ENCODE measurements at places on chromosomes 16 and 17.
A peak's percentile ranks its signal among the peaks of the same experiment; 100 is the strongest.

GRCh38 chr17:32223703-32224102, 41.9 kb upstream of the RHBDL3 start:
- DNase-seq: no peak

GRCh38 chr17:10899281-10899680, 61.4 kb upstream of the PIRT start:
- DNase-seq: no peak

DNA sequence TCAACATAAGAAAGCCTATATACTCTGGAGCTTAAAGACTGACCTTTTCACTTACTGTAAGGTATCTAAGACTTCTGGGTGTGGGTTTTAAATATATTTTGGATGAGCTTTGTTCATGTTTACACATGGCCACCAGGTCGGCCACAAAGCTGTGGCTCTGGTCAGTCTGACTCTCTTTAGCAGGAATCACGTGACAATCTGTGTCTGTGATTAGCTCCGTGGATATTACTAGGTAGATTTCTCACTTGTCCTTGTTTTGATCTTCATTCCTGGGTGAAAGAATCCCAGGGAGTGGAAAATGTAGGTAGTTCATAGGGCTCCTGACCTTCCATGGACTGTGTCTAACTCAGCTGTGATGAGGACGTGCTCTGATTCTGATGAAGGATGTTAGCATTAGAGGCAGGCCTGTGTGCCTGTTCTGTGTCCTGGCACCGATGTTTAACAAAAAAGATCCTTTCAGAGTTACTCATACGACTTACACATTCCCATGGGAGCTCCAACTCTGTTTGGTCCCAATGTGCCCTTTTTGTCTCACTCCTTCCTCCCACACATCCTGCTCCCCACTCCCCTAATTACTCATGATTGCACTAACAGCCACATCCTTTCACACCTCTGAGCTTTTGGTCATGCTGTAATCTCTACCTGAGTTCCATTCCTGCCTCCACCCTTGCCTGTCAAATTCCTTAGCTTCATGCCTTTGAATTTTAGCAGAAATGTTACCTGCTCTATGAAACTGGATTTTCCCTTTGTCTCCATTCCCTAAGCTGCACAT, 425.1 kb downstream of the MAF start:
- no peak for DNase-seq

DNA sequence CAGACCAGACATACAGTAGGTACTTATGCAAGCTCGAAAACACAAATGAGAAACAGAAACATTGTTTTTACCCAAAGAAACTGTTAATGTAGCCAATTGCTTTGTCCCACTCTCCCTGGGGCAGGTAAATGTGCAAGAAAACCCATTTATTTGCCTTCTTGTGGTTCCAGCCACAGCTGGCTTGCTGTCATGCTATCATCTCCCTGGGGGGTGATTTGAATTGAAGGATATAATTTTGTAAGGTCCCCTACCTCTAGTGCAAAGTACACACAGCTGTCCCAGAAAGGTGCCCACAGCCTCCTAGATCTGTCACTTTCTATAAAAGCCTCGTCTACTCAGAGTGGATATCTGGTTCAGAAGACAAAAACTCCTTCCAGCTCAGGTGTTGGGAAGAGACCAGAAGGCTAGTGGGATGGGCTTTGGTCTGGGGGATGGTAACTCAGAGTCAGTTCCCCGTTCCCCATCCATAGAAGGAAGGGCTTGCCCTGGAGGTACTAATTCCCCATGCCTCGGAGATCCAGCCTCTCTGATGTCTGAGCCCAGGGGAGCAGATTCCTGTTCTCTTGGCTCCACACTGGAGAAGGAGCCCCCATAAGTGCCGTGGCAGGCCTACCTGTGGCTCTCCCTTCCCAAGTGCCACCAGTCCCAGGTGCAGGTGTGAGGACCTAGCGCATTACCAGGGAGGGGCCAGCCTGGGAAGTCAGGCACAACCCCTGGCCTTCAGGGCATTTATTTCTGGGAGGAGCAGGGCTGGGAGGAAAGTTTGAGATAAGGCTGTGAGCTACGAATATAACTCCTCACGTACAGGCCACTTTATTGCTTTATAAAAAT, 2.4 kb upstream of the PRR15L start:
- DNase-seq: no peak

DNA sequence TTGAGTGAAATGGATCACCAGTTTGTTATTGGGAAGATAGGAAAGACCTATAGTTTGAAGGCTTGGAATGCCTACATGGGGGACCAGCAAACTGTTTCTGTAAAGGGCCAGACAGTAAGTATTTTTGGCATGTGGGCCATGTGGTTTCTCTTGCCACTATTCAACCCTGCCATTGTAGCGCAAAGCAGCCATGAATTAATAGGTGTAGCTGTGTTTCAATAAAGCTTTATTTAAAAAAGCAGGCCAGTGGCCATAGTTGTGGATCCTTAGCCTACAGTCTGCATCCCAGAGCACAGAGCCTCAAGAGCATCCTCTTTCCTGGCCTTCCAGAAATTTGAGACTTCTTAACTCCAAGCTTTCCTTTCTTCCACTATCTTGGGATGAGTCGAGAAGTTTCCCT, 29.3 kb downstream of the ABAT start:
- no peak for DNase-seq

- DNase-seq: no peak
Observed at GRCh38 chr17:77379832-77380231, 239.1 kb downstream of the SEC14L1 start.

DNA sequence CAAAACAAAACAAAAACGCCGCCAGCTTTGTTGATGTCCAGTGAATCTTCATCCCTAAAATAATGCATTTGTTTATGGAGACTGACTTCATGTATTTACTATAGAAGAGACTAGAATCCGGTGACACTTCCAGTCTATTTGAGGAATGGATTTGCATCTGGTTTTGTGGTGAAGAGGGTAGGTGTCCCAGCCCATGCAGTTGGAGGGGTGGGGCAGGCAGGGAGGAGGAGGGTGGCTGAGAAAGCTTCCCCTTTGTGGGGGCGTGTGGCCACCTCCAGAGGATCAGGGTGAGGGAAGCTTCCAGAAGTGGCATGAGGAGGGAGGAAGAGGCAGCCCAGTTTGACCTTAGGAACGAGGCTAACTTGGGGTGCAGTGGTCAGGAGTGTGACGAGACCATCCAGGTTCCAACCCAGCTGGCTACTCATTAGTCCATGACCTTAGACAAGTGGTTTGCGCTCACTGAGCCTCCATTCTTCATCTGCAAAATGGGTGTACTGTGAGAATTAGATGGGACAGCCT, 69.5 kb downstream of the CMIP start:
- no peak for DNase-seq

DNA sequence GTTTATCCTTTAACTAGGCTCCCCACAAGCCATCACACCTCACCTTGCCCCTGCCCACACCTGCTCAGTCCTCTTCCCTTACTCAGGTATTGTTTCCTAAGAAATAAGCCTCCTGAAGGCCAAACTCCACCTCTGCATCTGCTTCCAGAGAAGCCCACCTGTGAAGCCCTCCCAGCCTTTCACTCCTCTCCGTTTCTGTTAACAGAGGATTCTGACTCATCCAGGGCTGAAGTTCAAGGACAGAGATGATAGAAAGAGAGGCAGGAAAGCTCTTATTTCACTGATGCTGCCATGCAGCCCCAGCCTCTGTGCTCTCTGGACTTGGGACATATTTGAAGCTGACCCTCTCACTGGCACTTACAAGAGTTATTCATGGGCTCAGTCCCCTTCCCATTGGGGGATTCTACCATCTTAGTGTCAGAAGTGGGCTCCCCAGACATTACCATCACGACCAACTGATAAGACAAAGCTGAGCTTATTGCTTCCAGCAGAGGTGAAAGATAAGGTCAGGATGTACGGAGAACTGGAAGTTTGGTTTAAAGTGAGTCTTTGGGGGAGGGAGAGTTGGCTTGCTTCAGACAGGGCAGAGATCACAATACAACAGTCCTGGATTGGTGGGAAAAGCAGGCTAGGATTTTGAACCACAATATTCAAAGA, 35.3 kb upstream of the XYLT2 start:
- no peak for DNase-seq

GRCh38 chr17:58531661-58532554, 17.5 kb upstream of the MTMR4 start:
- DNase-seq: peak; percentile 79

DNA sequence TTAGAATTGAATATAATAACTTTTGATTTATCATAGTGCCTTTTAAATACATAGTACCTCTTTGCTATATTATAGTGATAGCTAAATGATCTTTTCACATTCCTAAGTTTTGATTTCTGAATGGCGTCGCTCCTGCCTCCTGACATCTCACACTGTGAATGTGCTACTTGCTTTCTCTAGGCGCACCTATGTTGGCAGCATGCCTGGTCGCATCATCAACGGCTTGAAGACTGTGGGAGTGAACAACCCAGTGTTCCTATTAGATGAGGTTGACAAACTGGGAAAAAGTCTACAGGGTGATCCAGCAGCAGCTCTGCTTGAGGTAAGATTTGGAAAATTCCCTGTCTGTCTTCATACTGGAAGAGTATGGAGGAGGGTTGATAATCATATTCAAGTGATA, 29.8 kb upstream of the ABCC11 start:
- no peak for DNase-seq

DNA sequence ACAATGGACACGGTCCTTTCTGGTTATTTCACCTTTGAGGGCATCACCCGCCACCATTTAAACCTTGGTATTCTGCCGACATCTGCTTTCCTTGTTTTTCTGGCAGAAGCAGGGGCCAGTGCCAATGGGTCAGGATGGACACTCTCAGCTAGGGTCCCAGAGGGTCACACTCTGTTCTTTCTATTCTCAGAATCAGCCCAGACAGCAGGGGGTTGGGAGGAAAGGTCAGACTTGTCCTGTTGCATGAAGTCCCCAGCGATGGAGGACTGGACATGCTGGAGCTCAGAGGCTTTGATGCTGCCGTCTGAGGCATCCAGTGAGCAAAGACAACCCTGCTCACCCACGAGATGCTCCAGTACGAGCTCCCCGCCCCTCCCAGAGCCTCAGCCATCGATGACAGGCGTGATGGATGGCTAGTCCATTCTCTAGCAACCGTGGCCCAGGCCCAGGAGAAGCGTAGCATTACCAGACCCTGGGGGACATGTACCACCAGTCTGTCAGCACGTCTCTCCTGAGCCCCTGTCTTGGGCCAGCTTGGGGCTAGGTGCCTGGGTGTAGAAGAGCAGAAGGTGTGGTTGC, 62.0 kb downstream of the FOXL1 start:
- DNase-seq: no peak

DNA sequence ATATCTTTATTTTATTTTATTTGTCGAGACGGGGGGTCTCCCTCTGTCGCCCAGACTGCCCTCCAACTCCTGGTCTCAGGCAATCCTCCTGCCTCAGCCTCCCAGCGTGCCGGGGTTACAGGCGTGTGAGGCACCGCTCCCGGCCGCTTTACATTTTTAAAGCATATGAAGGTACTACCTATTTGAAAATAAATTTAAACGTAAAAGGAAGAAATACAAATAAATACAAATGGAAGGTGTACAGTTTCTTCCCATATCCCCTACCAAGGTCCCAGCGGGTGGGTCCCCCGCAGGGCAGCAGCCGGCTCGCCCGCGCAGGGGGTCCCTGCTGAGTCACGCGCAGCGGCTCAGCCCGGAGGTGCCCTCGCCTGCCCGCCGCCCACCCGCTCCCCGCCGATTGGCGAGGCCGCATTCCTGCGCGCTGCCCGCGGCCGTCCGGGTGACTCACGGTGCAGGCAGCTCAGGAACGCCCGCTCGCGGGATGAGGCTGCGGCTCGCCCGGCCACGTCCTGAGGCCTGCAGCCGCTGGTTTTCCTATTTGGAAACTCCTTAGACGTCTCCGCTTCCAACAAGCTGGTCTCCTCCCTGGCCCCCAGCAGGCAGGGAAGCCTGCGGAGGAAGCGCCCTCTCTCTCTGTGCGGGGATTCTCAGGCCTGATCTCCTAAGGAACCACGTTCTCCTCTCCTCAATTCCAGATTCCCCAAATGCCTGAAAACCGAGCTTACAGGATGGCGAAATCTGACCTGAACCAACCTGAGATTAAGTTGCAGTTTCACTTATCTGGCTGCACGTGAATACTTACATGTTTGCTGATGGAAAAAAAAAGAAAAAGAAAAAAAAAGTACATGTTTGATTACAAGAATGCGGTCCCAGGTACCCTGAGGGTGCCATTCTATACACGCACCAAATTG, 54.8 kb upstream of the MAP3K14 start:
- DNase-seq: peak; percentile 93

- DNase-seq: no peak
Observed at GRCh38 chr17:61312406-61313295, 87.0 kb upstream of the TBX2 start.

- no peak for DNase-seq
Observed at GRCh38 chr17:44970136-44970741, 2.1 kb upstream of the C1QL1 start.

GRCh38 chr16:13332713-13333255, 431.4 kb downstream of the SHISA9 start:
- no peak for DNase-seq

DNA sequence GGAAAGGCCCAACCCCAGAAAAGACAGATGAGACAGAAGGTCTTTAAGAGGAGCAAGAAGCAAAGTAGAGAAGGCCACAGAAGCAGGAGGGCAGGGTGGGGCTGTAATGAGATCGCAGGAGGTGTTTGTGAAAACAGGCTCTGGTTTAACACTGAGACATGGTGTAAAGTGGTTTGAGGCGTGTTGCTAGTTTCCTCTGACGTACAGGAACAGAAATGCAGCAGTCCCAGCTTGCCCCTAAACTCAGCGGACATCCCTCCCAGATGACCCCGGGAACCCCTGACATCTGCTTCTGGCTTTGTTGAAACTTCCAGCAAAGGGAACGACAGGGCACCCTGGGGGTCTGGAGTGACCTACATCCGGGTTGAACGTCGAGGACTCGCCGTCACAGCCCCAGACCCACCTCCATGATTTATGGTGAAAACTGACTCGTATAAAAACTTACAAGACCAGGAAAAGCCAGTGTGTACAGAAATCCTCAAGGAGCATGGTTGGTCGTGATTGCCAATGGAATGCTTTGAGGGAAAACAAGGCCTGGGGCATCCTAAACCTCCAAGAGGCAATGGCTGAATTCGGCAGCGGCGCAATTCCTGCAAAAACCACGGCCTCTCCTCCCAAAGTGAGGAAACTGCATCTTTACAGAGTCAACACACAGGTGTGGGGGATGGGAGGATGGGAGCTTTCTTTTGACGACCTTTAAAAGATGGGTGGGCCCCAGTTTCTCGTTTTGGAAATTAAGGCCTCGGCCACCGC, 25.8 kb downstream of the LITAF start:
- peak; percentile 49 for DNase-seq

GRCh38 chr16:73448970-73449369, 401.0 kb upstream of the ZFHX3 start:
- no peak for DNase-seq
